ENCODE measurements at places on chromosomes 16 and 17. TPM values are rescaled to one million over a fixed set of nuclear protein-coding genes. Genes with fewer than 3 reads are reported as not detected.

The MYH1 gene
- not detected for total RNA-seq

The SLC52A1 gene
- total RNA-seq = 0.23 TPM

The SPN gene
- total RNA-seq = 77.4 TPM

The ANKS4B gene
- not detected for total RNA-seq

The AXIN2 gene
- total RNA-seq = 5.9 TPM

The ATP6V0A1 gene
- total RNA-seq = 22.1 TPM

The AOC3 gene
- total RNA-seq = 6.8 TPM

The C17orf107 gene
- 3.4 TPM for total RNA-seq

The WDR59 gene
- 100 TPM for total RNA-seq

The CA7 gene
- total RNA-seq = not detected

The CMTR2 gene
- 21.8 TPM for total RNA-seq

The EVPLL gene
- not detected for total RNA-seq

DNA sequence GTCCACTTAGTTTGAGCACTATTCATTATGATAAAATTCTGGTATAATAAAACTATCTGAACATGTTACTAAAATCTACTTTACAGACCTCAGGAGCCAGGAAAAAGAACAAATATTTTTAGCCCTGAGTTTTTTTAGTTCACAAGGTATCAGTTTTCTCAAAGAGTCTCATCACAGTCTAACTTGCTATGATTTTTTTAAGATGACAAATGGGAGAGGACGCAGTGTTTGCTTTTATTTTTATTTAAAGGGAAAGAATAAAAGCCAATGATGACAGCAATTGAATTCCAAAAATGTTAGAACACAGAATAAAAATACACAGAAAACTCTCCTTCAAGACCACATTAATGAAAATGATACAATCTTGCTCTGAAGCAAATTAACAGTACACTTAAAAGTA lies 7.4 kb downstream of the MED13 start:
- no peak for DNase-seq

GRCh38 chr17:73511719-73512115 lies 132.5 kb downstream of the SDK2 start:
- DNase-seq = no peak

- no peak for DNase-seq
Measured at GRCh38 chr17:83179374-83179773, 100.0 kb downstream of the METRNL start.

DNA sequence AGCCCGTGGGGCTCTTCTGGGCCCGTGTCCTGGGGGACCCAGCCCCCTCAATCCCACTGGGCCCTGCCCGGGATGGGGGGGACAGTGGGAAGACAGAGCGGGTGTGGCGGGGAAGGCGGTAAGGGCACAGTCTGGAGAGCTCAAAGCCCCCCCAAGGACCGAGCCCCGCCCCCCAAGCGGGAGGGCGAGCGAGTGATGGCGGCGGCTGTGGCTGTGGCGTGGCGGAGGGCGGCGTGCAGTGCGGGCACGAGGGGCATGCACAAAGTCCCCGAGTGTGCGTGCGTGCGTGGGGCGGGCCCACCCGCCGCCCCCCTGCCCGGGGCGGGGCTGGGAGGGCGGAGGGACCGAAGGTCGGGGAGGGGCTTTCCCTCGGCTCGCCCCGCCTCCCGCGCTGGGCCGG lies 3.6 kb upstream of the WDR24 start:
- no peak for DNase-seq

DNA sequence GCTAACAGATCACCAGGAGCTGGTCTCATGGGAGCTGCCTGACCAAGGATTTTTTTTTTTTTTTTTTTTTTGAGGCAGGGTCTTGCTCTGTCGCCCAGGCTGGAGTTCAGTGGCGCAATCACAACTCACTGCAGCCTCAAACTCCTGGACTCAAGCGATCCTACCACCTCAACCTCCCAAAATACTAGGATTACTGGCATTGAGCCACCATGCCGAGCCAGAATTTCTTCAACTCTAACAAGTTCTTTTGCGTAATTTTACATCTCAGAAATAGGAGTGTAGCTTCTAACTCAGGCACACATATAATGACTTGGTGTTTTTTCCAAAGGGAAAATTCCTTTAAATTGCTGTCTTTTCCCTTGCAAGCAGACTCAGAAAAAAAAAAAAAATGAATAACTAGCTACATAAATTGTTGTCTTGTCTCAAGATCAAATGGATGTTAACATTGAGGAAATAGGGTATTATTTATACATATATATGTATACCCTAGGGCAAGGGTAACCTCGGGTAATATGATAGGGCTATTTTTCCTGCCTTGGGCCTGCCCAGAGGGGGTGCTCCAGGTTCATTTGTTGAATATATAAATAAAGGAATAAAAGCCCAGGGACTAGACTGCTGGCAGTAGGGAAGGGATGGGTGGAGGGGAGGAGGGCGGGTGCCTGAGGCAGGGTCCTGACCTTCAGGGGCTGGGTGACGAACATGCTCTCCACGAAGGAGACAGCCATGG lies 42.8 kb upstream of the GCSH start:
- DNase-seq = no peak

GRCh38 chr17:3911271-3912053 lies 4.8 kb downstream of the P2RX1 start:
- peak; percentile 60 for DNase-seq

GRCh38 chr16:89949121-89949742 lies 677 bp downstream of the DEF8 start:
- peak; percentile 9 for DNase-seq

GRCh38 chr17:82449131-82449882 lies 1.2 kb downstream of the CYBC1 start:
- DNase-seq = peak; percentile 61

GRCh38 chr17:73317513-73318426 lies 6.0 kb upstream of the CDC42EP4 start:
- DNase-seq = no peak

DNA sequence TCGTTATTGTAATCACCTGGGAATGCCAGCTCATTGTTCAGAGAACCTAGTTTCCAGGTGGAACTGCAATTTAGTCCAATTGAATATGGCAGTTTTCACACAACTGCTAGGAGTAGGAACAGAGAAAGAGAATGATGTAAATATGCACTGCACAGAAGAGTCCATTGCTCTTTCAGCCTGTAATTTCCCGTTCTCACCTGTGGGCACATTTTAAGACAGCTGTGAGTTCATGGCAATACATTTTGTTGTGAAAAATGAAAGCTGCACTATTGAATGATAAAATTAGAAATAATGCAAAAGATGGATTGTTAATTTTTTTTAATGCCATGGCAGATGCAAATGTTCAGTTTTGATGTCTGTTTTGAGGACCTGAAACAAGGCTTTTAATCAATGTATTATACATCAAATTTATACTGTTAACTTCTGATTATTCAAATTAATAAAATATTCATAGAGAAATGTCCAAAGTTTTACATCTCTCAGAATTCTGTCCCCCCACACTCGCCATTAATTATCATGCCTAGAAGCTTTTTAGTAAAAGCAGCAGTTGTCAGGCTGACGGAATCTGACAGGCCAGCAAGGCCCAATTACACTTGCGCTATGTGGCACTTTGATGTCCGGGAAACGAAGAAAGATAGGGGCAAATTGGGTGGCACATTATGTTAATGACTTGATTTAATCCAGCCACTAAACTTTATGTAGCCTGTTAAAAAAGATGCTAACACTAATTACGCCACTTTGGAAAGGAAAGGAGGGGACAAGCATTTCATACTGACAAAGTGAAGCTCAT lies 72.2 kb downstream of the RPGRIP1L start:
- DNase-seq = no peak

DNA sequence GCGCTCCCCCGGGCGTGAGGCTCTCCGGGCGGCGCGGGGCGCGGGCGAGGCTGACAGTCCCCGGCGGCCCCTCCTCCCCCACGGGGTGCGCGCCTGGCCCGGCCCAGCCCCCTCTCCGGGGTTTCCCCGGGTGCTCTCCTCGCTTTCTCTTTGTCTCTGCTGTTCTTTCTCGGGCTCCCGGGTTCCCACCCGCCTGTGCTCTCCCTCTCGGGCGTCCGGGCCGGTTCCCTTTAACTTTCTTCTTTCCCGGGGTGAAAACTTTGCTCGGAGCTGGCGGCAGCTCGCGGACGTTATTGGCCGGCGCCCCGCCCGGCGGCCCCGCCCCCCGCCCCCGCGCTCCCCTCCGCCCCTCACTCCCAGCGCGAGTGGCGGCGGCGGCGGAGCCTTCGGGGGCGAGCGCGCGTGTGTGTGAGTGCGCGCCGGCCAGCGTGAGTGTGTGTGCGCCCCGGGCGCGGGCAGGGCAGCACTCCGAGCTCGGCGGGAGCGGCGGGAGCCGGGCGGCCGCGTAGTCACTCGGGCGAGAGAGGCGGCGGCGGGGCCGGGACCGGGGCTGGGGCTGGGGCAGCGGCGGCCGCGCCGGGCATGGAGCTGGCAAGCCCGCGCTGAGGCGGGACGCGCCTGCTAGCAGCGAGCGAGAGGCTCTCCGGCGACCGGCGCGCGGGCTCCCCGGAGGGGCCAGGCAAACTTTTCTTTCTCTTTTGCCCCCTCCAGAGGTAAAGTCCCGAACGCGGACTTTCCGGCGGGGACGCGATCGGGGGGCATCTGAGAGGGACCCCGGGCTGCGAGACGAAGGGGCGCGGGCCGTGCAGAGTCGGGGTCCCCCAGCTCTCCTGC lies at the start of gene NTN1:
TSS of gene NTN1 (plus strand) at position 353 of the 834 bp plus-strand sequence. CDS start 864 bp downstream, outside the sequence.
- DNase-seq = peak; percentile 75

GRCh38 chr17:64742326-64742725 lies 80.2 kb upstream of the SMURF2 start:
- DNase-seq = no peak

- DNase-seq = no peak
Measured at GRCh38 chr16:51888016-51888415, 658.9 kb downstream of the TOX3 start.

- DNase-seq = no peak
Measured at GRCh38 chr16:87006789-87007745, 310.1 kb downstream of the C16orf95 start.

DNA sequence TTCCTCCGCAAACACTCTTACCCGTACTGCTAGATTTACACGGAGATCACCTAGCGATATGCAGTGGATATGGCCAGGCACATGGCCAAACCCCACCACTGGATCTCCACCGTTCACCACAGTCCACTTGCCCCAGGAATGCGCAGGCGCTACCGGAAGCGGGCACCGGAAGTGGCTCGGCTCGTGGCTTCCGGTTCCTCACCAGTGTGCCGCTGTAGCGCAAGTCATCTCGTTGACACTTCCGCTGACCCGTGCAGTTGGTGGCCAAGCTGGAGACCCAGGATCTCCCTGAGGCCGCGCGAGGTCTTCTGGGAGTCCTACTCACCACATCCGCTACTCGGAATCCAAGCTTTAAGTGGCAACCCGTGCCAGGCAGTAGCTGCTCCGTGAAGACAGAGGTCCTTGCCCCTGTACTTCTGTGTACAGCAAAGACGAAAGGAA lies 11.5 kb downstream of the ZNF597 start:
- peak; percentile 68 for DNase-seq

DNA sequence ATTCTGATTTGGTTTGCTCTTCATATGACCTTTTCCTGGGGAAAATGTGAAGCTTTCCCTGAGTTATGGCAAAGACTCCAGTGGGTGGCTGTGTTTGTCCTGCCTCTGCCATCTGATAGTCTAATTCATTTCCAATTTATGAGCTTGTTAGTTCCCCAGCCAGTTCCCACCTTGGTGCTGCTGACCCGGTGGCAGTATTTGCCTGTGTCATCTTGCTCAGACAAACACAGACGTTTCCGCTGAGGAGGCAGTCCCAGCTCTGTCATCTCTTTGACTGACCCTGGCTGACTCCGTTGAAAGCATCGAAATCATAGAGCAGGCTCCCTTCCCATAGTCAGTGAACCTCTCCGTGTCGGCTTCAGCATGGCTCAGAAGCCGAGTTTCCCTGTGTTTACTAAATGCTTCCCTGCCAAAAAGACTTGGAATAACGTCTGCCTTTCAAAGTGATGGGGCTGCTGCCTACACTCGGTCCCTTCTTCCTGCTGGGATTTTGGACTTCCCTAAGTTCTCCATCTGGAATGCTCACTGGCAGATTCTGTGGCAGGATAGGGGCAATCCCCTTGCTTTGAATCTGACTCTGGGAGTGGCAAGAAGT lies 538.3 kb downstream of the NPIPA7 start:
- no peak for DNase-seq

DNA sequence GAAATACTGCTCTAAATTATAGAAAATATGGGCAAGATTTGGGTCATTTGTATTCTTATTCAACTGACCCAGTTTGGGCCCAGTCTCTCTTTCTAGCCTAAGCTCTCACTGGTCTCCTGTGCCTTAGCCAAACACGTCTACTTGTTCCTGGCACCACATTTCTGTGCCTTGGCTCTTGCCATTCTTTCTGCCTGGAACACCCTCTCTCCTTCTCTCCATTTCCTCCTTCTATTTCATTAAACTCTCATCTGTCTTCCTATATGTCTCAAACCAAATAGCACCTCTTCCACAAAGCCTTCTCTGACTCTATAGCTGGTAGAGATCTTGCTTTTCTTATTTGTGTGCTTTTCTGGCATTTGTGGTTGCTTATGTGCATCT lies 37.7 kb upstream of the NUFIP2 start:
- no peak for DNase-seq

DNA sequence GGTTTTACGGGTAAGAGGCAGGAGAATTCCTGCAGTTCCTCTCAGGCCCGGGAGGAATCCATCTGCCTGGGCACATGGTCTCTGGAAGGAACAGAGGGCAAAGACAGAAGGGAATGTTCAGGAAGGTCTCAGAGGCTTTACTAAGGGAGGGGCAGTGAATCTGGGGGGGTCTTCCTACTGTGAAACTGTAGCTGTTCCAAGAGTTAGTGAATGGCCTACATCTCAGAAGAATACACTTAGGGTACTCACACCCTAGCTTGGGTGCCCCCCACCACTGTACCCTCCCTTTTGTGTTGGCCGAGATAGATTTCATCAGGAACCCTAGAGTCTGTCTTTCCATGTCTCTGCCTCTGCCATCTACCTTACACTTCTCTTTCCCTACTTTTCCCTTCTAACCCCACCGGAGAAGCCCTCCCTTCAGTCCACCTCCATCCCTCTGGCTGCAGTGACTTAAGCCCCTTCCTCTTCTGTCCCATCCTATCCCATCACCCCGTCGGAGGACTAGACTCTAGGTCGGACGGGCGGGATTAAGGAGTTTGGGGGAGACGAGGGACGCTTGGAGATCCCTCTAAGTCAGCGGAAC lies 316 bp downstream of the DLG4 start:
- DNase-seq = no peak

- DNase-seq = no peak
Measured at GRCh38 chr16:980595-980854, 1.0 kb upstream of the SOX8 start.

GRCh38 chr17:82030470-82031302 lies 792 bp upstream of the RAC3 start:
- DNase-seq = peak; percentile 90

DNA sequence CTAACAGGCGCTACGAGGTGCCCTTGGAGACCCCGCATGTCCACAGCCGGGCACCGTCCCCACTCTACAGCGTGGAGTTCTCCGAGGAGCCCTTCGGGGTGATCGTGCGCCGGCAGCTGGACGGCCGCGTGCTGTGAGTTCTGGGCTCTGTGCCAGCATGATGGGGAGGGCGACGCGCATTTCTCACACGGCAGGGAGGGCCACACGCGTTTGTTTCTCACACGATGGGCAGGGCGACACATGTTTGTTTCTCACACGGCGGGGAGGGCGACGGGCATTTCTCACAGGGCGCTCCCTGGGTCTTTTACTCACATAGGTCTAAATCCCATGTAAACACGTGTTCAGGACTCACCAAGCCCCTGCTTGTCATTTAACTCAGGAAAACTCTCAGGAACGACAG lies 4.4 kb downstream of the GAA start:
- no peak for DNase-seq

GRCh38 chr17:6523809-6524355 lies 32.5 kb downstream of the PITPNM3 start:
- DNase-seq = no peak

GRCh38 chr17:27207073-27207513 lies 86.8 kb upstream of the WSB1 start:
- DNase-seq = no peak

- DNase-seq = no peak
Measured at GRCh38 chr16:57123216-57123973, 31.0 kb downstream of the CPNE2 start.

Data from activated T-cell treated with anti-CD3 and anti-CD28 coated beads, Interleukin-2, amount 50 U/mL, for 72 hours (primary cell).